Activated CD4-positive, alpha-beta T cell treated with anti-CD3 and anti-CD28 coated beads, Interleukin-2, amount 50 U/mL, for 48 hours (primary cell): ENCODE measurements at places on chromosomes 3 and 15.

GRCh38 chr3:105823149-105823867 is 45.5 kb downstream of the CBLB start:
- no peak for DNase-seq

DNA sequence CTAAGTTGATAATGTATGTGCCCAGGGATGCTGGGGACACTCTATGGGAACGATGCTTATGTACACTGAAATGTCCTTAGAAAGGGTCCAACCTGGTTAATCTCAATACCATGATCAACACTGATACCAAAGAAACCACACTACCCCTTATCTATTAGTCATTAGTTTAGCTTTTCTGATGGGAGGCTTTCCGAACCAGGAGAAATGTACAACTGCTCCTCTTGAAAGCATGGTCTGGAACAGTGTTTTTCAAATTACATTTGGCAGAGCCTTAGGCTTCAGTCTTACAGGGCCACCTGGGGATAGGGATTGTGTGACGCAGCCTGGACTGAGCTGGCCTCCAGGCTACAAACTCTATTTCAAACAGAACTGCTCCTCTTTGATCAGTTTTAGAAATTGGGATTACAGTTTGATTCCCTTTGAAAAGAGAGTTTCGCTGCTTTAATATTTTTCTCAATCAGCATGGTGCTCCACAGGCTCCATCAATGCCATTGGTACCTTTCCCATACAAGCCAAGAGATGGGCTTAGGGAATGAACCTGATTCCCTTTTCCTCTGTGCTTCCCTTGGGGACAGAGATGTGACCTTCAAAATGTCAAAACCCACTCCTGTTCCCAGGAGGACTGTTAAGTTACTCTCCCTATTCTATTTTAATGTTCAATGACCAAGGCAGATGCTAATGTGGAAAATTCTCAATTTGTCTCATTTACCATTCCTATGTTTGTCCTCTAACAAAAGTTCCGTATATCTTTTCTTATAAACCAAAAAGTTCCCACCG is 296.0 kb upstream of the ADAMTS9 start:
- no peak for DNase-seq

DNA sequence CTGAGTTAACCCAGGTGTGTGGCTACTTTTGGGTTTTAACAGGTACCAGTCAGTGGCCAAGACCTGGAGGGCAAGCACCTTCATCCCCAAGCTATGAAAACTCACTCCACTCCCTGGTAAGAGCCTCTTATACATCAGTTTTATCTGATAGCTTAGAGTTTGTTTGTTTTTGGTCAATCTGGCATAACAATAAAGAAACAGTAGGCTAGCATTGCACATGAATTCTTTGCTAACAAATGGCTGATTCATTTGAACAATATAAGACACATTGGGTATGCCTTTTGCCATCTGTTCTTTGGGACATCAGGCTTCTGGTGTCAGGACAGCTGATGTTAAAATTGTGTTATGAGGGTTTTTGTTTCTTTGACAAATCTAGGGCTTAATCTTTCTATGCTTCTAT is 125.0 kb upstream of the CGNL1 start:
- DNase-seq = no peak

- no peak for DNase-seq
These were observed 1055.4 kb downstream of the TBL1XR1 start for GRCh38 chr3:176141837-176142236.

DNA sequence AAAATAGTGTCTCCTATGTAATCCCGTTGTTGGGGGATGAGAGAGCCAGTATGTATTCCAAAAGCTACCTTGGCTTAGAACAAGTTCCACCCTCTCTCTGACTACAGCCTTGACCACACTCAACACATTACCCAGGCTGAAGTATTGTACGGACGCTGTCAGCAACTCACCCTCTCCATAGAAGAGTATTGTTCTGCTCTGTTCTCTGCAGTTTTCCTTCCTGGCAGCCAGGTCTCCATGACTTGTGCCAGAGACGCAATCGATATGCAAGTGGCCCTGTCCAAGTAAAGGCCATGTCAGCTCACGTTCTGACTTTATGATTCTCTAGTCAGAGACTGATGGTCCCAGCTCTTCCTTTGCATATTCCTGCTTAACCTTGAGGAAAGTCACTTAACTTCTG is 164.1 kb upstream of the SLCO3A1 start:
- no peak for DNase-seq

DNA sequence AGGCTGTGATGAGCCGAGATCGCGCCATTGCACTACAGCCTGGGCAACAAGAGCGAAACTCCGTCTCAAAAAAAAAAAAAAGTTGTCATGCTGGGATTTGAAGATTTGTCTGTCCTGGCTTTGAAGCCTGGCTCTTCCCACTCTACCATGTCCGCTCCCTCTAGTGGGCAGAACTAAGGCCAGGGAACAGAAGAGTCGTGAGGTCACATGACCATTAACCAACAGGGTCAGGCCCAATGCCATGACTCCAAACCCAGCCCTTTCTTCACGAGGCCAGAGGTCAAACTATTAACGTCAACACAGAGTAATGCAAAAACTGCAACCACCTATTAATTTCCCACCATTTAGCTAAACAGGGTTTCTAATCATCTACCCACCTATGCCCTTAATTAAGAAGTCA is 212.1 kb downstream of the ADAMTS17 start:
- no peak for DNase-seq

- no peak for DNase-seq
These were observed 32.0 kb downstream of the ATG7 start for GRCh38 chr3:11304175-11304574.

DNA sequence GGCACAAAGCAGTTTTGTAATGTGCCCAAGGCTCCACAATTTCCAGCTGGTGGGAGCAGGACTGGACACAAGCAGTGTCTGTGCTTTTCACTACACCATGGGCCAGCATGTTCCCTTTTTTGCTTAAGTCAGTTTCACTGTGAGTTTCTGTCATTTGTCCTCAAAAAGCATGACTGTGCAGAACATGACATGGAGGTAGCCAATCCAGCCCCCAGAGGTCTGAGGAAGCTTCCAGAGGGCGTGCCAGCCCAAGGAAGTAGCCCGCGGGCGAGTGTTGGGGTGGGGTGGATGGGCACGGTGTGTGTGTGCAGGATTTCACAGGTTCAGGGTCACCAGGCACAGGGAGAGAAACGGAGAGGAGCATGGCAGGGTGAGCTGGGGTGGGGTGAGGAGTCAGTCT is 8.0 kb upstream of the EEFSEC start:
- no peak for DNase-seq

DNA sequence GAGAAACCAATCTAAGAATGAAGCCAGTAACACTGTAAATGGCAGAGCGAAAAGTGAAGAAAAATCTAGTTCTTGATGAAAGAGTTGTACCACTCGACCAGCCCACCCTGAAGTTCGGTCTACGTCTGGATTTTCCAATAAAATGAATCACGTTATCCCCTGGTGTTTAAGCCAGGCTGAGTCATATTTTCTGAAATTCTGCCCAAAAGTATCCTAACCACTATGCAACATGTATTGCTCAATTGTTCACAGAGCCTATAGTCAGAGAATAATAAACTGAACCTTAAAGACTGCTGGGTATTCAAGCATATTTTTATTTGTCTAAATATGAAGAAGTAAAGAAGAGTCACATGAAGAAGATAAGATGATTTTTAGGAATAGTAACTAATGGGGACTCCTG is 245.7 kb downstream of the FGF12 start:
- DNase-seq = no peak
